ENCODE measurements at places on chromosomes 13 and 19.

- peak; percentile 63 for DNase-seq
Observed at GRCh38 chr19:2016041-2016807, 710 bp upstream of the BTBD2 start.

DNA sequence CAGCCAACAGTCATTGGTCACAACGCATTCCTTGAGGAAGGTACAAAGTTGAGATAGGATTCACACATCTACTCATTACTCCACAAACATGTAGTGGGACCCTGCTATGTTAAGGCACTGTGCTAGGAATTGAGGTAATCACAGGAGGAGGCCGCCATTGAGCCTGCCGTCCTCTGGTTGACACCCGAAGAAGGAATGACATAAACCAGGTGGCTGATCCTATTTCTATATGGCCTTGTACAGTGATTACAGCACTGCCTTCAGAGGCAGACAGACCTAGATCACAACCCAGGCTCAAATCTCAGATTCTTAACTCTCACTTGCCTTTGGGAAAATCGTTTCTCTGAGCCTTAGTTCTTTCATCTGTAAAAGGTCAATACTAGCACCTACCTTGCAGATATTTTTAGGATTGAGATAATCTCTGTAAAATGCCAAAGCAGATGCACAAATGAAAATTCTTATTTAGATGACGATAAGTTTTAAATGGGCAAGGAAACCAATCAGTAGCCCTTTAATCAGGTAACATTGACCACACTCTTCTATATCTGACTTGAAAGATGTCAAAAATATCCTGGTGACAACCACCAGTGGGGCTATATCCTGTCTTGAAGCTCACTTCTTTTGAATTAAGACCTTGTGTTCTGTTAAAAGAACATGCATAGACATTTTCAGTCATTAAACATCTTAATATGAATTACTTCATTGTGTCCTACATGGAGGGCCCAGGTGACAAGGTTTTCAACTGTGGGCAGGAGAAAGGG, 251.6 kb downstream of the KCTD12 start:
- DNase-seq = no peak

GRCh38 chr13:40981361-40981760, 37.8 kb downstream of the ELF1 start:
- no peak for DNase-seq

DNA sequence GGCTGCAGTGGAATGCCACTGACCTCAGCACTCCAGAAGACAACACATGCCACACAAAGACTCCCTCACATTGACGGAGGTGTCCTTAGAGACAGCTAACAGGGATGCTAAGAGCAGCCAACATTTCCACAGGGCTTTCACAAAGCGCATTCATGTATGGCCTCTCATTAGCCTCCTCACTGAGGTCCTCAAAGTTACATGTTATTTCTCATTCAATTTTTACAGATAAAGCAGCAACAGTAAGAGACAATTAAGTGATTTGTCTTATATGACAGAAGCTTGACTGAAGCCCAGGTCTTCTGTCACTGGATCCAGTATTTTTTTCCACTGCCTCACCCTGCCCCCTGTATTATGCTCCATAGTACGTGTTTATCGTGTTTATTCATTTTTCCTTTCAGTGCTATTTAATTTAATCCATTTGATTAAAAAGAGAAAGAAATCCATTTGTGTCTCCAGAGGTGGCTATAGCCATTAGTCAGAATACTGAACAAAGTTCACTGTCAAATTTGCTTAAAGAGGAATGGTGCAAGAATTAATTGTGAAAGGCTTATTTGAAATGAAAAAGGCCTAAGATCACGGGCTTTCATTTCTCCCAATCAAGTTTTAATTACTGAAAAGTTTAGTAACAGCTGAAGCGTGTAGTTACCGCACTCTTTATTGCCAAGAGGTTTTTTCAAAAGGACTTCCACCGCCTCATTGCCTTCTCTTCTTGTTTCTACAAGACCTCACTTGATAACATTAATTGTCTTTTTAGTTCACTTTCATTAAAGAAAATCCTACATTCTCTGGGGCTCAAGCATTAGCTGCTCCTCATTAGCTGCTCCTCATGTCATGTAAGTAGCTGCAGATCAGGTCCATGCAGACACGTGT, 115.0 kb downstream of the COG6 start:
- no peak for DNase-seq

Data from ecto neural progenitor cell (in vitro differentiated cells).